Activated CD4-positive, alpha-beta T cell treated with anti-CD3 and anti-CD28 coated beads for 36 hours (primary cell): ENCODE measurements at places on chromosomes 6 and 20.

DNA sequence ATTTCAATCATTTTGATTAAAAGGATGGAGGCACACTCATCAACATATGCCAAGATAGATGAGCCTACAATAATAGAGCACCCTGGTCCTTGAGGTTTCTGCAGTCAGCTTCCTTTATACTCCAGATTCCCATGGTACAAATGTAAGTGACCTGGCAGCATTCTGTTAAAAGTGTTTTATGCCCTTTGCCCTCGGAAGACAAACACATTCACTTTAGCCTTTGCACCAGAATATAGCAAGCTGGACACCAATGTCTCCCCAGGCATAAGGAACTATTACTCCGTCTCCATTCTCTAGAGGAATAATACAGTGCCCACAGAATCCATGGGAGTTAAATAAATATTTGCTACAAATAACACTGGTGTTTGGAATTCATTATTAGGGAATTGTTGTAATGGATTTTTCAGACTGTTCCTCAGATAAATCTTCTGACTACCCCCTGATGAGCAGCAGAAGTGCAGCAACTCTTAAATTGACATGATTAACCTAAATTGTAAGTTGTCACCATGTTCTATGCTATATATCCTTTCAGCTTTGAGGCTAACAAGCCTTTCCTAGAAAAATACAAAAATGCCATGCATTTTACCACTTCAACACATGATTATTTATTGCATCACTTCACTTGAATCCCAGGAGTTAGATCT is 340.2 kb downstream of the TBC1D32 start:
- no peak for DNase-seq

DNA sequence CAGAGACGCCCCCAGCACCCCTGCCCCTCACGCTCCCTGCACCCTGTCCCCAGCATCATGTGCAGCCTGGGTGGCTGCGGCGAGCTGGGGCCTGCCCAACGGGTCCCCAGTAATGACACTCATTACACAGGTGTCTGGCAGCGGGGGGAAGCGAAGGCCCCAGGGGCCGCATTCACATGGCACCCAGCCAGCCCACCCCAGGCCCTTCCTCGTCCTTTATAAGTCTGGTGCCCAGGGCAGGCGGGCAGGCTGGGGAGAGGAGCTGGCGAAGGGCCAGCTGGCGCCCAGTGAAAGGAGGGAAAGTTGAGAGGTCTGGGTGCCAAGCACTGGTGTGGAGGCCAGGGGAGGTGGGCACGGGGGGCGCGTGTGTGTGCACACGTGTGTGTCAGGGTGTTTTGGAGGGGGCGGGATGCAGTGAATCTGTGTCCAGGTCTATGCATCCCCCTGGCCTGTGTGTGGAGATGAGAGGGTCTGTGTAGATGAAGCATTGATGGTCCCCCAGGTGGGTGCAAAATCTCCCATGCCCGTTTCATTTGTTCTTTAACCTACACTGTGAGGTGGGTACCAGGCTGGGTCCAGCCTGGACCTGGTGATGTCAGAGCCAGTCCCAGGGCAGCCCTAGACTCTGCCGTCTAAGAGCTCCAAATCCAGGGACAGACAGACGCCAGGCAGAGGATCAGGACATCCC is 105.3 kb downstream of the CEBPB start:
- DNase-seq, result no peak

DNA sequence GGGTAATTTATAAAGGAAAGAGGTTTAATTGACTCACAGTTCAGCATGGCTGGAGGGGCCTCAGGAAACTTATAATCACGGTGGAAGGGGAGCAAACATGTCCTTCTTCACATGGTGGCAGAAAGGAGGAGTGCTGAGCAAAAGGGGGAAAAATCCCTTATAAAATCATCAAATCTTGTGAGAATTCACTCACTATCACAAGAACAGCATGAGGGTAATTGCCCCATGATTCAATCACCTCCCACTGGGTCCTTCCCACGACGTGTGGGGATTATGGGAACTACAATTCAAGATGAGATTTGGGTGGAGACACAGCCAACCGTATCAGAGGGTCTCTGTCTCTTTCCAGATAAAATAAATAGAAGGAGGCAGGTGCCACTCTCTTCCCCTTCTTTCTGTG is 48.7 kb downstream of the TNFAIP3 start:
- no peak for DNase-seq

DNA sequence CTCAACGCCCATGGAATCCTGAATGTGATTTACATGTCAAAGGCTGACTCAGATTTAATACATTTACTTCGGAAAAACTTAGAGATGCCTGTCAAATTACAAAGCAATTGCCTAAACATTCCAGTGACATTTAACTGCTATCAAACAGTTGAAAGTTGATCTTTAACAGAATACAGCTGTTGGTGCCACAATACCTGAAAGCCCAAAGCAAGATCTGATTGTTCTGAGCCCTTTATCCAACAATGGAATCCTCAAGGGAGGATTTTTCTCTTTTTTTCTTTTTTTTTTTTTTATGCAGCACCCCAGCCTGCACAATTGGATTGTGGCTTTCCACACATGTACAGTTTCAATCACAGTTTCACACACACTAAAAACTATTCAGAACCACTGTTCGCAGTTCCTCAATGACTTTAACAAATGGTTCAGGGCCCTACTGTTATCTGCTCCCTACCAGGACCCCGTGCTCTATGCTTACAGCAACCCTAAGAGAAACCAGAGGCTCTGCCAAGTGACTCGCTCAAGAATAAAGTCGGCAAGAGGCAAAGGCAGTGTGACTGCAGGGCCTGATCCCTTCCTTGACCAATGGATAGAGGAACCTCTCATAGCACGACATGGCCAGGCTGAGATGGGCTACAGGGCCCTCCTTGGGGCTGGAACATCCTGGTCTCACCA is 33.3 kb downstream of the EPB41L2 start:
- no peak for DNase-seq

- no peak for DNase-seq
These were observed 169.1 kb downstream of the KIF16B start for GRCh38 chr20:16404171-16404570.

- DNase-seq, result no peak
These were observed 335.8 kb upstream of the FLRT3 start for GRCh38 chr20:14673164-14673563.

DNA sequence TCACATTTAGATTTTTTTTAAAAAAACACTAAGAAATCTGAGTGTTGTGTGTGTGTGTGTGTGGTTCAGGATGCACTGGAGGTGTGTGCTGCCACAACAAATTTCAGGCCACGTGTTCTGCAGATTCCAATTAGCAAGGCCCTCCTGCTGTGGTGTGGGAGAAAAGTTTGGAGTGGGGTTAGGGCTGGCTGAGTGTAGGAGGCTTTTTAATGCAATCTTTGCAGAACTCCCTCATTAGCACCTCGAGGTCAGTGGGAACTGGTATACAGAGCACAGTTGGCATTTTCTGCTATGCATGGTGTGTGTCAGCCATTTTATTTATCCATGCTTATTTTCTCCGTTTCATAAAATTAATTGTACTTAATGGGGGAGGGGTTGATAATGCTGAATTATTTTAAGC is 187.6 kb downstream of the SOX4 start:
- no peak for DNase-seq

- no peak for DNase-seq
These were observed 52.2 kb downstream of the CDC40 start for GRCh38 chr6:110232450-110232849.

GRCh38 chr20:23666698-23667097 is 22.1 kb downstream of the CST4 start:
- DNase-seq, result no peak

- DNase-seq, result peak; percentile 70
These were observed 571 bp upstream of the PRPF6 start for GRCh38 chr20:63980317-63980805.

- no peak for DNase-seq
These were observed 21.9 kb upstream of the BEND6 start for GRCh38 chr6:56932910-56933477.

- DNase-seq, result no peak
These were observed 124.1 kb downstream of the PRKN start for GRCh38 chr6:162603231-162604015.

DNA sequence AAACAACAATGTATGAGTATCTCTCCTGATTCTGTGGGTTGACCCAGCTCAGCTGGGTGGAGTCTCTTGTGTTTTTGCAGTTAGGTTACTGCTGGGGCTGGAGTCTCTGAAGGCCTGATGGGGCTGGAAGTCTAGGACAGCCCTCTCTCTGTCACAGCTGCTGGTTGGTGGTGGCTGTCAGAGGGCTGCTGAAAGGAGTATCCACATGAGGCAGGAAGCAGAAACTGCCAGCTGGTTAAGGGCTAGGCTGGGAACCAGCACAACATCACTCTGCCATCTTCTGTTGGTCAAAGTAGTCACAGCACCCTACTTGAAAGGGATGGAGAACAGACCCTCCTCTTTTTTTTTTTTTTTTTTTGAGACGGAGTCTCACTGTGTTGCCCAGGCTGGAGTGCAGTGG is 10.0 kb upstream of the PACSIN1 start:
- DNase-seq, result no peak

DNA sequence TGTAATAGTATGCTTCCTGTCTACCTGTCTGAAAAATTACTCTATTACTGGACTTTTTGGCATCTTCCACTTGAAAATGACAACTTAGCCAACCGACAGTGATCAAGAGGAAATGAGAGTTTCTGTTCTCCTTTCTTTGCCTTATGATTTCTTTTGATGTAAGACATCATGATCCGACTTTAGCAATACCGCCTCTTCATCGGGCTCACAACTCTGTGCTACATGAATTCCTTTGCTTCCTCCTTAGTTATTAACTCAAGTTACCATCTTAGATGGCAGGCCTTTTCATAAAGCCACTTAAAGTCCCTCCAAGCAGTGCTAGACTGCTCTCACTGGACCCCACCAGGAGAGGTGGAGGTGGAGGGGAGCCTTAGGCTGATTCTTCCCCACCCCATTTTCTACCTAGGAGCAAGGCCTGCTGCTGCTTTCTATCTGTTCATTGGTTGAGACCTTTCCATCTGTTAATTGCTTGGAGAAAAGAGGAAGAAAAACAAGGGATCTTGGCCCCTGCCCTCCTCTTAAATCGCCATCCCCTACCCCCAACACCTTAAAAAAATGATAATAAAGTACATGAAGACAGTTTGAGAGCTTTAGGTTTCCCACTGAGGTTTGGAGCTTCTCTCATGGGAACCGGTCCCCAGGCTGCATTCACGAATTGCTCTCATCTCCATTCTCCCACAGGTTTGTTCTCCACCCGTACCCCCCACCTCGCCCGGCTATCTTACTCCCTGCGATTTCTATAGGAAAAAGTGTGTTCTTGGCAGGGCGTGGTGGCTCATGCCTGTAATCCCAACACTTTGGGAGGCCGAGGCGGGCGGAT is 21.6 kb upstream of the MCM3 start:
- DNase-seq, result no peak

DNA sequence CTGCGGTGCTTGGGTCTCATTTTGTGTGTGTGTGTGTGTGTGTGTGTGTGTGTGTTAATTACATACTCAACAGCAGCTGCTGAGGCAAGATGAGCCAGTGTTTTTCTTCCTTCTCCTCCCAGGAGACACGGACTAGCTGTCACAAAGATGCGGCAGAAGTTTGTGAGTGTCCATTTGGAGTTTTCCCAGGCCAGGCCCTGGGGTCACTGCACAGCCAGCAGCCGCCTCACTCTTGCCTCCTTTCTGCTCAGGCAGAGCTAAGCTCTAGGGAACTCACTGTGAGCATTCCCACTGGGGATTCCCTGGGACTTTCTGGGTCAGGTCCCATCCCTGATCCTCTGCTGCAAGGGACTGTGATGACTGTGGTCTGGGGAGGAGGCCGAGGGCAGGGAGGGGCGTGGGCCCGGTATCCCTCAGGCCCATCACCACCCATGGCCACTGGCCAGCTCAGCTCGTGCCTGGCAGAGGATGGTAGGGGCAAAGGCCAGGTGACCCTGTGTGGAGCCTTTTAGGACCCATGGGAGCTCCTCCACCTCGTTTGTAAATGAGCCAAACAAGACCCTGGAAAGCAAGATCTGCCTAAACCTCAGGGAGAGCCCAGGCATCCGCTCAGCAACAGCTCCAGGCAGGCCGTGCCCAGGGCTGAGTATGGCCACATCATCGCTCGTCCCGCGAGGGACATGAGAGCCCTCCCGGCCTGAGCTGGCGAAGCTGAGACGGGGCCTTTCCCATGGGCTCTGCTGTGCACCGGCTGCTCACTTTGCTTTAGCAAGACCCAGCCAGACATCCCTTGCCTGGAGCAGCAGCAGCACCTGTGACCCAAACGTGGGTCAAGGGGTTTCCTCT is 102.0 kb downstream of the PSMB1 start:
- DNase-seq, result no peak
